D721Med (cell line): ENCODE measurements at places on chromosomes 16 and 17.

- no peak for DNase-seq
Measured at GRCh38 chr17:27244011-27244410, 49.9 kb upstream of the WSB1 start.

GRCh38 chr16:1002399-1003166 is 21.0 kb downstream of the SOX8 start:
- DNase-seq, result no peak

- DNase-seq, result no peak
Measured at GRCh38 chr17:50169121-50169764, 3.4 kb downstream of the SGCA start.

- DNase-seq, result no peak
Measured at GRCh38 chr16:66328282-66328681, 38.2 kb upstream of the CDH5 start.

DNA sequence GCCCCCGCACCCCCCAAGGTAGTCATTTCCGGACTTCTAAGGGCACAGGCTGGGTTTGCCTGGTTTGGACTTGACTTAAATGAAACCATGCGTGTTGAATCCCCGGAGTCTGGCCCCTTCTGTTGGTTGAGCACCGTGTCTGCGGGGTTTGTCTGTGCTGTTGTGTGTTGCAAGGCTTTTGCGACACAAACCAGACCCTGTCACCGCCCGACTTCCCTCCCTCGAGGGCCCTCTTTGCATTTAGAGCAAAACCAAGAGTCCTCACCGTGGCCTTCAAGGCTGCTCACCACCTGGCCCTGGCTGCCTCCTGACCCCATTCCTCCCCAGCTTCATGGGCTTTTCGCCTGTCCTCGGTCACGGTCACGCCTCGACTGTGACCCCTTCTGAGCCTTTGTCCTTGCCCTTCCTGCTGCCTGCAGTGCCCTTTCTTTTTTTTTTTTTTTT is 7.4 kb downstream of the CRISPLD2 start:
- DNase-seq, result no peak
